ENCODE measurements at places on chromosomes 7 and 10.

DNA sequence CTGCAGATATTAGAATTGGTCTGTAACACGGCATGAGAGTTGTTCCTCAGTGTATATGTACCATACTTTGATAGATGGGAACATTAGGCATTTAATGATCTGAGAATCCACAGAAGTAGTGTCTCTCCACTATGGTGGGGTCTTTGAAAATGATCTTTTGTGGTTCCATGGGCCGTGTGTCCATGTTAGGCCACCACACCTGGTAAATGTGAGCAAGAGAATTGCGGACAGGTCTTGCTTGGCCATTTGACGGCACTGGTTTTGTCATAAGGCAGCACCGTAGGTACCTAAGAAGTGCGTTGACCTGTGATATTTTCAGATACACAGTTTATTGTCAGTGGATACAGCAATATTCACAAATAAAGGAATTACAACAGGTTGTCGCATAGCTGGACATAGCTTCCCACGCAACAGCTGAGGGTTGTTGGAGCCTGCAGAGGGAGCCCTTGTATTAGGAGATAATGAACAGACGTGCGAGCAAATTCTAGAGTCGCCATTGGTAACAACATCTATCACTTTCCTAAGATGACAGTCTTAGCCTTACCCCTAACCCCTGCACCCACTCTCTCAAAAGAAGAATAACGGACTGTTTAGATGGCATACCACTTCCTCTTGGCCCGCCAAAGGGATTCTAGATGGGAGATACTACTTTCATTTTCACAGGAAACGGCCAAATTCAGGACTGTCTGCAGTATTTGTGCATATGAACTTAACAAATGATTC lies 111.4 kb downstream of the COL28A1 start:
- peak; percentile 51 for DNase-seq

- DNase-seq, result no peak
Measured at GRCh38 chr7:74181821-74182220, 7.7 kb downstream of the EIF4H start.

GRCh38 chr7:12357508-12357907 lies 46.2 kb downstream of the VWDE start:
- no peak for DNase-seq

DNA sequence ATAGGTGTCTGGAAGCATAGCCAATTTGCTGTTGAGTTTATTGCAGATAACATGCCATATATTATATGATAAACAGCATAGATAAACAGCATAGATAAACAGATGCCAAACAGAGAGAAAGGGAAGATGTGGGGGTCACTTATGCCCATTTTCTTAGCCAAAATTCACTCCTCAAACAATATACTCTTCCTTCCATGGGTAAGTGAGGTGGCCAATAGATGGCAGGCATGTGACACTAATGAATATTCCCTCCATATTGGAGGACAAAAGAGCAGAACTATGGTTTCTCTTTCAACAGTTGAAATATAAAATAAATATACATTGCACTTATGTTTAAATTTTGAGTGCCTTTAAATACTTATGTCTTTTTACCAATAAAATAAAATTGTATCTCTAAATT lies 1212.8 kb downstream of the REEP3 start:
- no peak for DNase-seq

- no peak for DNase-seq
Measured at GRCh38 chr10:22158426-22158825, 59.4 kb downstream of the EBLN1 start.

DNA sequence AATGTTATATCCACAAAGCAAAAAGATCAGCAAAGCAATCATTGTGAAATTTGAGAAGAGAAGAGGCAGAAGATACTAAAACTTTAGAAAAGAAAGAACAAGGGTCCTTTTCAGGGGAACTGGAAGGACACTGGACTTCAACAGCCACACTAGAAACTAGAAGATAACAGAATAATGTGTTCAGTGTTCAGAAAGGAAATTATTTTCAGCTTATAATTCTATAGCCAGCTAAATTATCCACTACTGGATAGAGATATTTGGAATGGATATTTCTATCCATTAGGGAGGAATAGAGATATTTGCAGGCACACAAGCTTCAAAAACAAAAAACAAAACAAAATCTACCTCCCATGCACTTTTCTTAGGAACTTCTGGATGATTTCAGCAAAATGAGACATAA lies 12.8 kb downstream of the ANXA11 start:
- no peak for DNase-seq

DNA sequence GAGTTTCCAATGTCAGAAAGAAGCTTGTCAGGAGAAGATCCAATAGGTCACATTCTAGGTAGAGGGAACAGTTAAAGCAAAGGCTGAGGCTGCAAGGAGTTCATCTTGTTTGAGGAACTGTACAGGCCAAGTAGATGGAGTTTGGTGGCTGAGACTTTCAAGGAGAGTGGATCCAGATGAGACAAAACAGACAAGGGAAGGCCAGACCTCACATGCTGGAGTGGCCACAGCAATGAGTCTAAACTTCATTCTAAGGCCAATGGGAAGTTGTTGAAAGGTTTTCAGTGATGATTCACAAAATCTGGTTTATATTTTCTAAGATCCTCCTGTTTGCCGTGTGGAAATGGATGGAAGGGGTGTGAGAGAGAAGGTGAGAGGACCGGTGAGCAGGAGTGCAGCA lies 40.0 kb downstream of the EPDR1 start:
- no peak for DNase-seq

DNA sequence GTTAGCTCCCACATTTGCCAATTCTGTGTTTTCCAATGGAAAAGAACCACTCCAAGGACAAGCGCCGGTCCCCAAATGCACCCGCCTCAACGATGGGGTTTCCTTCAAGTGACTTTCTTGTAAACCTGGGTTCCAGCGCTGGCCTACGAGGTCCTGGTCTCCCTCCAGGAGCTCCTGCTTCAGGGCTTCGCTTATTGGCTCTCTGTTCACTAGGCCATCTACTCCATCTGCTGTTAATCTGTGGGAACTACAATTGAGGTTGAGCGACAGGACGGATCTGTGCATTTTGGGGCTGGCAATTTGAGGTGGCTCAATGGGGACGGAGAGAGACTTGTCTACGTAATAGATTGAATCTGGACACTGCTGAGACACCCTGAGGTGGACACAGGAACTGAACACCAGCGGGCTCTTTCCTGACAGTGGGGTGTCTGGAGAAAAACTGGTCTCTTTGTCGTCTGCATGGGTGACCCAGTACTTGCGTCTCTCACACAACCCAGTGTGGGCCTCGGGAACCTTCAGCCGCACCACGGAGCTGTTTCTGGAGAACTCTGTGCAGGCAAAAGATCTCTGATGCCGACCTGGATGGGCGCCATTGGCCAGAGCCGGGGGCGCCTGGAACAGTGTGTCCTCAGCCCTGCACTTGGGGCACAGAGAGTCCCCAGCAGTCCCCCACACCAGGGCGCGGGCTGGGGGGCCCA lies 115.9 kb upstream of the ADAM12 start:
- peak; percentile 54 for DNase-seq

DNA sequence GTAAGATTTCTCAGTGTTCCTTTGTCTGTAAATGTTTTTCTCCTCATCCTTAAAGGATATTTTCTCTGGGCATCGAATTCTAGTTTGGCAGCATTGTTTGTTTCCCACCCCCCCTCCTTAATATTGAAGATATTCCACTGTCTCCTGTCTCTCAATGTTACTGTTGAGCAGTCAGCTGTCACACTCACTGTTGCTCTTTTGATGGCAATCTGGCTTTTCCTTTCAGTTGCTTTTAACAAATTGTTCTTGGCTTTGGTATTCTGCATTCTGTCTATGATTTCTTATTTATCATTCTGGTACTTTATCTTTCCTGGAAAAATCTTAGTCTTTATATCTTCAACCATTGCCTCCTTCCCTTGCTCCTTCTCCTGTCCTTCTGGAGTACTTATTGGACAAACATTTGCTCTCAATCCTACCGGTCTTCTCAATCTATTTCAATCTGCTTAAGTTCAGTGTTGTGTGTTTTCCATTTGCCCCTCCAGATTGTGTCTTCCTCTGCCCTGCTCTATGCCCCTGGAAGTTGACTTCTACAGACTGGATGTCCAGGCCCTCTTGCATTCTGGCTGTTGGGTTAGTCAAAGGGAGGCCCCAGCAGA lies 9.3 kb upstream of the GTPBP4 start:
- DNase-seq, result no peak

GRCh38 chr7:132546366-132547127 lies 29.7 kb downstream of the PLXNA4 start:
- DNase-seq, result no peak

- DNase-seq, result no peak
Measured at GRCh38 chr10:129958629-129959543, 5.2 kb downstream of the EBF3 start.

GRCh38 chr7:82722946-82723345 lies 279.4 kb upstream of the CACNA2D1 start:
- no peak for DNase-seq

- DNase-seq, result peak; percentile 2
Measured at GRCh38 chr10:62305813-62306212, 37.2 kb upstream of the RTKN2 start.

DNA sequence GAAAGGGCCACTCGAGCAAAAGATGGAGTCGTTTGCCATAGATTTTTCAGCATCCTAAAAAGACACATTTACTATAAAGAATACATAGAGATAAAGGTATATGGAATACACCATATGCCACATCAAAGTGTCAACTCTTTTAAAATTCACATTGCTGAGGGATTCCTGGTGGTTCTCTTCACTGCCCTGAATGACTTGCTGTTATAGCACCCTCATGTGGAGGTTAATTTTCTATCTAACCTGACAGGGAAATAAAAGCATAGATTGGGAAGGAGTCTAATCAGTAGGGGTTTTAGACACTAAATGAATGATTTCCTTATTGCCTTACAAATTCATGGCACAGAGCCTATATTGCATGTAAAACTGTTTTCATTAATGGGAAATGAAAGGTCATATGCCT lies 25.9 kb downstream of the DNAH11 start:
- no peak for DNase-seq
